ENCODE measurements at places on chromosomes 16 and 17.

DNA sequence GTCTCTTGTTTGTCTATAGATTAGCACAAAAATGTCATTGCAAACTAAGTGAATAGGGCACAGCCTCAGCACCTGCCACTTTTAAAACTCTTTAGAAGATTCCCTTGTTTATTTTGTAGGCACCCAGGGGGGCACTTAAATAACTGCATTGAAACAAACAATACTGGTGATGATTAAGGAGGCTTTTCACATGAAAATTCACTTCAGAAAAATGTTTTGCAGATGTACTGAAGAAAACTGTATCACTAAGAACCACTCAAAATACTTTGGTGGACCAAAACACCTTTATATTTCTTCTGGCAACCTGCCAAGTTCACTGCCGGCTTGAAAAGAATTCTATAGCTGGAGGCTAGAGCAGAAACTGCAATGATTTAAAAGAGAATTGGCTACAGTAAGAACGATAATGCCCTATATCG lies 281.5 kb downstream of the TOX3 start:
- no peak for DNase-seq

DNA sequence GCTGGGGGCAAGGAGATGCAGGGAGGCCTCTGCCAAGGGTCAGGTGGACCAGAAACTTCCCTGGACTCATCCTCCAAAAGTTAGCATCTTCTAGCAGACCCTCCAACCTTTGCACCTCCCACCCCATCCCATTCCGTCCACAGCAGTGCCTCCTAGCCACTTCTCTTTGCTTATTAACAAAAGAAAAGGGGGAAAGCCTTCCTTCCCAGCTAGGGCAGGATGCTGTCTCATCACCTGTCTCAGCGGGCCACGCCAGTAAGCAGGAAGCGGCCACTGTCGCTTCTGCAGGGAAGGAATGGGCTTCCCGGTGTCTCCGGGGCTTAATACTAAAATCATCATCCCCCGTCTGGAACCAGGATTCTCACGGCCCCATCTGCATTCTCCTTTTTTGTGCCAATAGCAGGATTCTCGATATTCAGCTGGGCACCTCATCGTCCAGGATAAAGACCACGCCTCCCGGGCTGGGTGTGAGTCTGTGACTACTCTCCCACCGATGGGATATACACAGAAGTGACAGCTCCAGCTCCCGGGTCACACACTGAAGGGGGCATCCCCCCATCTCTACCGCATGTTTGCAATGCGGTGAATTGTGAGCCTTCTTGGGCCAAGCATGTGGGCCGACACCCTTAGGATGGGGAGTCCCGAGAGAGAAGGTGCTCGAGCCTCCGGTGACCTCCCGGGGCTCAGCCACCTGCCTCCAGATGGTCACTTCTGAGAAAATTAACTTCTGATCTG lies 15.5 kb upstream of the RBFOX3 start:
- no peak for DNase-seq

DNA sequence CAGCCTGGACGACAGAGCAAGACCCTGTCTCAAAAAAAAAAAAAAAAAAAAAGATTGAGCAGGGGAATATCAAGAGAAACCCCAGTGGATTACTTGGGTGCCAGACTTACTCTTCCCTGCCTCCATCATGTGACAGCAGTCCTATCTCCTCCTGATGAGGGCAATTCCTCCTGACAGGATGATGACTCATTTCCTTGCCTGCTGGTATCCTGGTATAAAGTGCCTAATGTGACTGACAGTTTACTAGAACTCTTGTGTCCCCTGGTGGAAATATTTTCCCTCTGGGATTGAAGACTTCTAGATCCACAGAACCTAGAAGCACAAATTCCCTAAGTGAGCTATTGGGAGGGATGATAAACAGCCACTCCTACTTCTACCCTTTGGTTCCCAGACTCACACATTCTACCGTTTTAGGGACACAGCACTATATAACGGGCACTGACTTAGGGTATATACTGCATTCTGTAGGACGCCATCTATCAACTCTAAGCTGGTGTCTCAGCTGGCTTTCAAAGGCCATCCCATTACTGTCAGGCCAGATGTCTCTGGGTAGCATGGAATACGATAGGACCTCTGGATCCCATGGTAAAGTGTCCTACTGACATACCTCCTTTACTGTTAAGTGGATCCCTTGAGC lies 114.6 kb upstream of the MED13 start:
- peak; percentile 79 for DNase-seq

DNA sequence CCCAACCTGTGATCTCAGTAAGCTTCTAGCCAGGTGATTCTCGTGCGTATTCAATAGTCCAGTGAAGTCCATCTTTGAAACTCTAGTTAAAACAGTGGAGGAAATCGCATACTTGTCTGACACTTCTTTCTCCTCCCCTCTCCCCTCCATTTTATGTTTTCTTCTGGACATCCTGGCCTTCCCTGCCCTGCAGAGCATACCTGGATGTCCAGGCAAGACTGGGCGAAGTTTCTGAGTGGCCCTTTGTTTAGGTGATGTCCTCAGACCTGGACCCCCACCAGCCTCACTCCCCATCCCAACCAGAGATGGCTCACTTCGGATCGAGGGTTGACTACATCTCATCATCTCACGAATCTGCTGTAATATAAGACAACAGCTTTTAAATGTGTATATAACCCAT lies 65.7 kb downstream of the CCDC182 start:
- DNase-seq, result no peak

GRCh38 chr16:50209546-50210265 lies 56.6 kb downstream of the TENT4B start:
- DNase-seq, result no peak

GRCh38 chr16:12240036-12240435 lies 263.5 kb downstream of the SNX29 start:
- peak; percentile 35 for DNase-seq
